ENCODE measurements at places on chromosomes 2 and 18. TPM values are rescaled to one million over a fixed set of nuclear protein-coding genes. Genes with fewer than 3 reads are reported as not detected.

DNA sequence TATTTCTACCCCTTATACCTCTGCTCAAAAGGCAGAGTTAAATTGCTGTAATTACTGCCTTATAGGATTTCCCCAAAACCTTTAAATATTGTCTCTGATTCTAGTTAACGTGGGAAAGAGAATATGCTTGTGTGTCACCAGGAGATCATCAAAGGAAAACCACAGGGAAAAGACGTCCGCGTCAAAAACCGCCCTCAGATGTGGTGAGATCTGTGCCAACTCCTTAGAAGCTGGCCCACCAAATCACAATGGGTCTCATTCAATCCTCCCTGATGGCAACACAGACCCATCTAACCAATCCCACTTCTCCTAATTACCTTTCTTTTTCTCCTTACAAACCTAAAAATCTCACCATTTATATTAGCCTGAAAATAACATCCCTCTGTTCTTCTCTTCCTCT, 25.4 kb downstream of the VPS54 start:
- no peak for DNase-seq

GRCh38 chr2:6580982-6581381, 284.7 kb downstream of the CMPK2 start:
- DNase-seq = peak; percentile 9

GRCh38 chr2:33727361-33728032, 128.4 kb upstream of the FAM98A start:
- no peak for DNase-seq

Gene TLX2
- not detected for total RNA-seq

Gene FOXD4L1
- not detected for total RNA-seq
